Activated CD4-positive, alpha-beta T cell treated with anti-CD3 and anti-CD28 coated beads, Interleukin-2, Interleukin-4, amounts not matched to agents 100 ng/mL and 50 ng/mL, durations not matched to agents 16 hours and 8 hours (primary cell): ENCODE measurements at places on chromosomes 1 and 21.

- no peak for DNase-seq
Measured at GRCh38 chr1:36861375-36861774, 172.9 kb downstream of the GRIK3 start.

GRCh38 chr21:44540741-44541288 lies 820 bp upstream of the KRTAP10-1 start:
- DNase-seq, result no peak

- DNase-seq, result no peak
Measured at GRCh38 chr1:230707732-230708630, 5.9 kb downstream of the AGT start.

DNA sequence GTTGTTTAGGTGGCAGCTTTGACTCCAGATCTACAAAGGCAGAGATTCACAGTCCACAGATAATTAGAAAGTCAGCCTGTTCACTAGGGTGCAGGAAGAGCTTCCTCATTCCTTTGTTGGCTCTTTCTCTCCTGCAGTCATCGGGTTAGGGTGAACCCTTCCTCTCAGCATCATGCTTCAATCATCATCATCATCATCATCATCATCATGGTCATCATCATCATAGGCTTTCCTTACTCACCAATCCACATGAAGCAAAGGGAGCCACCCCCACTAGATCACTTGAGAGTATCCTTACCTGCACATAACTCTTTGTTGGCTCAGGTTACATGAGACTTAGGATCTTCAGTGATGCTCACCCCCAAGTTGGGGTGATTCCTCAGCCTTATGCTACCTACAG lies 19.0 kb downstream of the MPZ start:
- no peak for DNase-seq
